Stimulated activated CD8-positive, alpha-beta memory T cell treated with anti-CD3 and anti-CD28 coated beads, Interleukin-4, amount 100 ng/mL, for 4 hours (primary cell): ENCODE measurements at places on chromosomes 16 and 17.
A peak's percentile ranks its signal among the peaks of the same experiment; 100 is the strongest.

GRCh38 chr16:82882982-82883835 is 256.4 kb downstream of the CDH13 start:
- no peak for DNase-seq

GRCh38 chr16:15611610-15612009 is 31.3 kb downstream of the MARF1 start:
- DNase-seq: no peak

- DNase-seq: no peak
These were observed 267.1 kb downstream of the PHKB start for GRCh38 chr16:47728205-47728604.

- DNase-seq: no peak
These were observed 870 bp upstream of the TAC4 start for GRCh38 chr17:49848739-49849138.

GRCh38 chr16:27195076-27195741 is 8.1 kb upstream of the KDM8 start:
- DNase-seq: no peak

GRCh38 chr16:69217433-69217832 is 30.5 kb downstream of the SNTB2 start:
- DNase-seq: no peak

GRCh38 chr16:70804153-70804733 is 3.3 kb upstream of the VAC14 start:
- DNase-seq: no peak

GRCh38 chr17:7739746-7740145 is 22.2 kb downstream of the DNAH2 start:
- DNase-seq: no peak

- no peak for DNase-seq
These were observed 52.1 kb upstream of the CACNG5 start for GRCh38 chr17:66782851-66783250.

DNA sequence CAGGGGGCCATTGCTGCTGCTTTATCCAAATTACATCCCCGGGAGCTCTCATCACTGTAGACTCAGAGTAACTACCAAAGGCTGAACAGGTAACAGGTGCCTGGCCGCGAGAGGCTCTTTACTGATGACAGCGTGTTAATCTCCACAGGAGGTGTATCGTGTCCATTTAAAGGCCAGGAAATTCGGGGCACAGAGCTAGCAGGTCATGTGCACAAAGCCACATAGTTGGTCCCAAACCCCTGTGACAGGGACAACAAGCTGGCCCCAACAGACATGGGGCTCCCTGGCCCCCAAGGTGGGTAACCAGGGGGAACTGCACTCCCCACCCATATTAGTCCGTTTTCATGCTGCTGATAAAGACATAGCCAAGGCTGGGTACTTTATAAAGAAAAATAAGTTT is 55.3 kb upstream of the RBFOX3 start:
- no peak for DNase-seq

GRCh38 chr17:17871913-17872312 is 35.1 kb upstream of the SREBF1 start:
- DNase-seq: no peak

DNA sequence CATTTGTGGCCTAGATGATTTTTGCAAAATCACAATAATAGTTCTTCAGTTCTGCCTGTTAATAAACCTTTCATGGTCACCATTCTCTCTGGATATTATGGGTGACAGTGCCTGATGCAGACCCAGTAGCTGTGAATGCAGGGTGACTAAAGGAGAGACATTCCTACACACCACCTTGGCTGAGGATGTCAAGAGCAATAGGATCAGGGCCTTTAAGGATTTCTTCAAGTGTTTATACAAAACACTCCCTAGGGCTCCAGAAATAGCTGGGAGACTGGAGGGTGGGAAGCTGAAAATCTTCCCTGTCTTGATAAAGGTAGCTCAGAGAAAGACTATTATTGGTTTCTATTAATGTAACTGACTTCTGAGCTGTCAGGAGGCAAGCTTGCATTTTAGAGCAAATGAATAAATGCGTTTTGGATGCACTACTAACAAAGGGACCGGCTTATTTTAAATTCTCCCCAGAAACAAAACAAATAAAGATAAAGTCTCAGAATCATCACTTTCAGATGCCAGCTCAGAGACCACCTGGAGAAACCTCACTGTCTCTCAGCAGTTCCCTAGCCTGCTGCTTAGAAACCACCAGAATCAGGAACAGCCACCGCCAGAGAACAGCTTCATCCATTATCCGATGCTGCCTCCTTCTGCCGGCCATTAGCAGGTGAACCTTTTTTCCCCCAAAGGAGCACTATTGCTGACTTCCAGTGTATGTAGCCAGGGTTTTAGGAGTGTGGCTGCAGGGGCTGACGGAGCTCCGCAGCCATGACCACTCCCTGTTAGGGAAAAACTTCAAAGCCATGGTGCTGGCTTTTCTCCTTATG is 171.4 kb upstream of the DYNLRB2 start:
- no peak for DNase-seq

GRCh38 chr17:53336281-53336680 is 486.4 kb upstream of the KIF2B start:
- no peak for DNase-seq

DNA sequence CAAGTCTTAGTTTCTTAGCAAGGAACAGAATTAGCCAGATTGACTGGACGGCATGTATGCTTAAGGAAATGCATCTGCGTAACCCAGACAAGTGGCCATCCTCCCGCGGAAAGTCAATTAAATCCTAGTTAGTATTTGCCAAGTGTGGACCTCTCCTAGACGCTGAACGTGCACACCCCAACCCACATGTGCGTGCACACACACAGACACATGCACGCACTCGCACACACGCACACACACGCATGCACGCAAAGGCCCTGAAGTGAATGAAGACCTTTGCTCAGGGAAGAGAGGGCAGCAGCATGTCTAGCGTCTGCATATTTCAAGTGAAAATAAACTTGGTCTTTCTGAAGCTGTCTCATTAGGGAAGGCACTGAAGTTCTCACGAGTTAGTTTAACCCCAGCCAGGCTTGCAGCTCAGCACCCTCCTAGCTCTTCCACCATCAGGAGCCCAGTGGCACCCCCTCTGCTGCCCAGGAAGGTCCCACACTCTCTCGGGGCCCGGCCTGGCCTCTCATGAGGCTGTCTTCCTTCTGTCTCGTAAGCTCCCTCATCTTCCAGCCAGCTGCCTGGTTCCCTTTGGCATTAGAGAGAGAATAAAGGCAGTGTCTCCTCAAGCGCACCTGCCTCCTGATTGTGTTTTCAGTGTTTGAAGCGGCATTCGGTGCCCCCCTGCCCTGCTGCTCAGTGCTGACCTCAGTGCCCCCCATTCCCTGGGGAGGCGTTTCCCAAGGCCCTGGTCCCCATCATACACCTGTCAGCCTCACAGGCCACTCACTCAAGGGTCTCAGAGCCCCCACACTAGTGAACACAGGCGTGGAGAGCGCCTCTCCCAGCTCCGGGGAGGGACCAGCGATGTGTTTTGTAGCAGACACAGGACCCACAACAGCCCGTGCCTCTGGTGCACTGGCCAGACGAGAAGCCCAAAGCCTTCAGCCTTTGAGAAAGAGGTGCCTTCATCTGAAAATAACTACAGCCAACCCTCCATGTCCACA is 52.2 kb upstream of the CHMP6 start:
- no peak for DNase-seq

DNA sequence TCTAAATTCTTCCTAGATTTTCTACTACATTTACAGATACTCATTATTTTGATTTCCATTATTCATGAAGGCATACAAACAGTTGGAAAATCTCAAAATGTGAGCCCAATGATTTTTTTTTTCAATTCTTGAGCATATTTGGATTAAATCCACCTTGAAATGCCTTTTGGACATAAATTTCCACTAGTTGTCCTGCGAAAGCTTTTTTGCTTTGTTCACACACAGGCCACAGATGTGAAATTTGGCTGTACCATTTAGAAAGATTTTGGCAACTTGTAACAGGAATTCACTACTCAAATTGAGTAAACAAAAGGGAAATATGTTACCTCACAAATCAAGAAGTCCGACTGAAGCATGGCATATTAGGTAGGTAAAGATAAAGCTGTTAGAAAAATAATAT is 1631.0 kb downstream of the CDH8 start:
- no peak for DNase-seq

- peak; percentile 38 for DNase-seq
These were observed 10.6 kb downstream of the KSR1 start for GRCh38 chr17:27466743-27467375.

DNA sequence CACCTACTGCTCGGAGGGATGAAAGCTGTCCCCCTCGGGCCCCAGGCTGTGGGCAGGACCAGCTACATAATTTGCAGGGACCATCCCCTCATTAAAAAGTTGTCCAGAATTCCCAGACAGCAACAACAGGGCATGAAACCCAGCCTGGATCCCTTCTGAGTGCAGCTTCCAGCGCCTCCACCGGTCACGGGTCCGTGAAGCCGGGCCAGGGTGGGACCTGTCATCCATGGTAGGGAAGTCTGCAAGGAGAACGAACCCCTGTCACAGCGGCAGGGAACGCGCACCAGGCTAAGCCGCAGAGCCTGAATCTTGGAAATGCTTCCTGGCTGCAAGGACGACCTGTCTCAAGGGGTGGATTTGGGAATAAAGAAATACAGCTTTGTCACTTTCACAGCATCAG is 214.2 kb downstream of the RBFOX3 start:
- DNase-seq: no peak

- DNase-seq: no peak
These were observed 126.6 kb downstream of the SOCS1 start for GRCh38 chr16:11129378-11129781.

DNA sequence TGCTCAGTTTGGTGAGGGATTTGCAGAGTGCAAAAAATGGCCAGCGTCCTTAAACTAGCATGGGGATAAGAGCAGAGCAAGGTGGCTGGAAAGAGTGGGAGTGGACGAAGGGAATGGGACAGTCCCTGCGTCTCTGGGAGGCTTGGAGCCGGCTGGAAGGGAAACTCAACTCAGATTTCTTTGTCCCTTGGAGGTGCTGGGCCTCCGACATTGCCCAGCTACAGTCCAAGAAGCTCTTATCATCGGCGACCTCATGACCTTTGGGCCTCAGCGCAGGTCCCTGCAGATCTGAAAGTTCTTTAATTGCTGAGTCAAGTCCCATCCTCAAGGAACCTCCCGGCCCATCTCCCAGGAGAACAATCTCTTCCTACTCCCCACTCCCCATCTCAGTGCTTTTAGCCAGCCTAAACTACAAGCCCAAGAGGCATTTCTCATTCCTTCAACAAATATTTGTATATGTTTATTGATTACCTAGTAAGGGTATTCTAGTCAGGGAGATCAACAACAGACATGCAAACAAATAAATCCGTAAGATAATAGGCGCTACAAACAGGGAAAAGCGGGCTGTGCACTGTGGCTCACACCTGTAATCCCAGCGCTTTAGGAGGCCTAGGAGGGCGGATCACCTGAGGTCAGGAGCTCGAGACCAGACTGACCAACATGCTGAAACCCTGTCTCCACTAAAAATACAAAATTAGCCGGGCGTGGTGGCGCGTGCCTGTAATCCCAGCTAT is 985 bp upstream of the TMEM107 start:
- DNase-seq: no peak

DNA sequence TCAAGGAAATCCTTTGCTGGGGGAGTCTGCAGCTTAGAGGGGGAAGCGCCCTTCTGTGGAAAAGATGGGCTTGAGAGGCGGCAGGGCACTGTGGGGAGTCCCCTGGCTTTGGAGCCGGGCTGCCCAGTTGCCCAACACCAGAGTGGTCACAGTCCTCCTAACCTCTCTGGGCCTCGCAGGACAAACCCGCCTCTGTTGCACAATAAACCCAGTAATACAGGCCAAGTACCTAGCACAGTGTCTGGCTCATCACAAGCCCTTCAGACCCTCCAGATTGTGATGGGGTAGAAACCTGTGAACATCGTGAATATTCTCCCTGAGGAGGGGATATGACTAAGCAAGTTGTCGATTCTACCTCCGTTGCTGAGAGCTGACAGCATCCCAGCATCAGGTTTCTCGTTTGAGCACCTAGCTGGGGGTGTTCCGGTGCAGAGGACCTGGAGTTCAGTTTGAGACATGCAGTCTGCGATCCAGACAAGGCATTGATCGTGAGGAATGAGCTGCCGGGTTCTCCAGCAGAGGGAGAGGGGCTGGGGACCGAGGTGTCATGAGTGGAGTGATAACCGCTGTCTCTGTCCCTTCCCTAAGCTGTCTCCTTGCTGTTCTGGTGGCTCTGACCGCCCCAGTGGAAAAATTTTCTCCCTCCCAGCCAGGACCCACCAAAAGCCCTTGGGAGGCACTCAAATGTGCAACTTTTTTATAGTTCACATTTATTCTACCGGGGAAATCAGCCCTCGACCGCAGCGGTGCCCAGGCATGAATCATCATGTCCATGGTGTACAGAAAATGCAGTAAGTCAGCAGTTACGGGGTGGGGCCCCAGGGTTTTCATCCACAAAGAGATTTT is 161.9 kb downstream of the WSCD1 start:
- no peak for DNase-seq

DNA sequence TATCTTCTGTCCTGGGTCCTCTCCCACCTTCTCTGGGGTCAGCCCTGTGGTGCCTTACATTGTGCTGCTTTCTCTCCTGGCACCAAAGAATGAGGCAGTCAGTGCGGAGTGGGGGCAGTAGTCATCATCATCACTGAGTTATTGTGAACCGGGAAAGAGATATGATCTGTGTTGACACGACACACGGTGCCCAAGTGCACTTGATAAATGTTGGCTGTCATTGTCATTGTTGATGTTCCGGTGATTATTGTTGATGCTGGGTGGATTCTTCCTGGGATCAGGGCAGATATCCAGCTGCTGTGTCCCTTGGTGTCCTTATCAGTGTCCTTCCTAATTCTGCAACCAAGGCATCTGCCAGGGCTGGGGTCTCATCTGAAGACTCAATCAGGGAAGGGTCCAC is 121.7 kb downstream of the ABCC6 start:
- no peak for DNase-seq

- DNase-seq: no peak
These were observed 275.2 kb upstream of the RBFOX1 start for GRCh38 chr16:7057458-7057857.

DNA sequence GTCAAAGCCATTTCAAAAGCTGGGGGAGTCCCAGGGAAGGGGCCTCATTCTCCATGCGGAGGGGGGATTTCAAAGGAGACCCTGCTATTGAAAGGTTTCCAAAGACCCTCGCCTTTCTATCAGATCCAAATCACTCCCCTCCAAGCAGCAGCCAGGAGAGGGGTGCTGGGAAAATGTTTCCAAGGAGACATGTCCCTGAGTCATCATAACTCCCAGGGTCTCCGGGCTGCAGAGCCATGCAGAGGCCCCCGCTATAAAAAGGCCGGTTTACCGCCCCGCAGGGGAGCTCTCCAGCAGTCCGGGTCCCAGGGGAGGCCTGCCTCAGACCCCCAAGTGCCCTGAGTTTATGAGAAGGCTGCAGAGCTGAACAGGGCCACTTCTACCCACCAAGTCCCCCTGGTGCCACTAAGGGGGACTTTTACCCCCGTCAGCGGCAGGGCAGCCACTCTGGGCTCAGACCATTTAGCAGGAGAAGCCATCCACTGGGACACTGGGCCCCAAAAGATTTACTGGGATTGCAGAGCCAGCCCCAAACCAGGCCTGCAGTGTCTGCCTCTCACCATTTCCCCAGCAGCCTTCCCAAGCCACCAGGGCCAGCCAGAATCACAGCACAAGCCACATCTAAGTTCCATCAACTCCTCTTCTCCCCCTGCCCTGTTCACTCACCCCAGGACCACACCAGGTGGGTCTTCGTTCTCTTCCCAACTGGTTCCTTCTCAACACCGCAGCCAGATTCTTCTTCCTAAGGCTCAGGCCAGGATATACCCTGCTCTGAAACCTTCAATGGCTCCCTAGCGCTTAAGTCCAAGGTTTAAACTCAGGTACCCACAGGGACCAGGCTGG is 234.4 kb downstream of the ZNF423 start:
- no peak for DNase-seq

GRCh38 chr17:72030067-72030899 is 90.5 kb upstream of the SOX9 start:
- DNase-seq: no peak

GRCh38 chr16:9852003-9852402 is 330.2 kb downstream of the GRIN2A start:
- DNase-seq: no peak
